ENCODE measurements at places on chromosomes 16 and 17.

DNA sequence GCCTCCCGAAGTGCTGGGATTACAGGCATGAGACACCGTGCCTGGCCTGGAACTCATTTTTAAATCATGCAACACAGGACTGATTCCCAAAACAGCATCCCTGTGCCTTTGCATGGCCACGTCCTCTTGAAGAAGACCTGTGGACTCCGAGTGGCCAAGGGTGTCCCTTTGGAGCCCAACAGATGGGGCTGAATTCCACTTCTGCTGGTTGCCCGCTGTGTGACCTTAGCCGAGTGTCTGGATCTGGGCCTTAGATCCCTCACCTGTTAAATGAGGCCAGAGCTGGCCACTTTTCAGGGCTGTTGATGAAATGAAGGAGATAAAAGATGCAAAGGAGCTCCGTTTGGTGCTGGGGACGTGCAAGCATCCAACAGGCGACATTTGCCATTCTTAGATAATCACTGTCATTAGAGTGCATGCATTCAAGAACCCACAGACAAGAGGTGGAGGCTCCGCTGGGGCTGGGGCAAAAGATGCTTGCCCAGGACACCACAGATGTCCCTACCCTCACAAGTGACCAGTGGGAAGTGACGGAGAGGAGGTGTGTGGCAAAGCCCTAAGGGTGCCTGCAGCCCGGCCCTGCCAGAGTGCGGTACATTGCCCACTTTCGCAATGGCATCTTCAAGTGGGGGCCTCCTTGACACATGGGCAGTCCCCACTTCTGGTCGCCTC lies 354.1 kb upstream of the TNRC6C start:
- no peak for DNase-seq

GRCh38 chr17:60077226-60077625 lies 1.5 kb downstream of the HEATR6 start:
- DNase-seq: no peak

DNA sequence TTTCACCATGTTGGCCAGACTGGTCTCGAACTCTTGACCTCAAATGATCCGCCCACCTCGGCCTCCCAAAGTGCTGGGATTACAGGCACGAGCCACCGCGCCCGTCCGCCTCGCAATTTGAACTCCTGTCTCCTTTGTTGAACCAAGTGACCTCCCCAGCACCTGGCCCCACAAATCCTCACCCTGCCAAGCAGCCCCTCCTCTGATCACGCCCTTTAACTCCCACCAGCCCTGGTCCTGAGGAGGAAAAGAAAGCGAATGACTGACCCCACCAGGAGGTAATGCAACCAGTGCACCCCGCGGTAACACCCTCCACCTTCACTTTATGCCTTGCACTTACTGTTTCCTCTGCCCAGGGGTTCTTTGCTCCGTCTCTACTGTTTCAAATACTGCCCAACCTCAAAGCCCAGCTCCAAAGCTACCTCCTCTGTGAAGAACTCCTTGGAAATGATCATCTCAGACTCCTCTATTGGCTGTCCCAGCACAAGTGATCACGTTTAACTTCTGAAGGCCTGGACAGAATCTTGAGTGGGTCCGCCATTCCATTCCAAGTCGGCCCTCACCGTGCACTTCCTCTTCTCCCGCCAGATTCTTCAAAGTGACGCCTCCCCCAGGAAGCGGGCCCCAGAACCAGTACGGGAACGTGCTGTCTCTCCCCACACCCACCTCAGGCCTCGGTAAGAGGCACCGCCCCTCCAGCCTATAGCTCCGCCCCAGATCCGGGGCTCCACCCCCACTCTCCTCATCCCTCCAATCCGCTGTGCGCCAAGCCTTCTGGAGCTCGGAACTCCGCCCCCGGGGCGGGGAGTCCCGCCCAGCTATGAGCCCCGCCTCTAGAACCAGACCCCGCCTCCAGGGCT lies 4.4 kb downstream of the CD19 start:
- no peak for DNase-seq

GRCh38 chr16:51442141-51442870 lies 291.2 kb upstream of the SALL1 start:
- DNase-seq: no peak

DNA sequence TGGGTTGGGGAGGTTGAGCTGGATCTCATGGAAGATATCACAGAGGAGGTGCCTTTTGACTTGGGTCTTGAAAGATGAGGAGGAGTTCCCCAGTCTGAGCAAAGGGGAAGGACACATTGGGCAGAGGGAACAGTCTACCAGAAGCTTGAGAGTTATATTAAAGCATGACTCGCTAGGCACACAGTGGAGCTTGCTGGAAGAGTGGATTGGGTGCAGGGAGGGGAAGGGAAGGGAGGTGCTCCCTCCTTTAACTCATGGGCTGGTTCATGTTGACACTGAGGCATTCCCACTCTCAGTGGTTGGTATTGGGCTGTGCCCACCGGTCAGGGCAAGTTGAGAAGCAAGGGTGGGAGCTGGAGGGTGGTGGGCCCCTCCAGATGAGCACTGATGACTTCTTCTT lies 5.9 kb downstream of the TMEM98 start:
- no peak for DNase-seq

DNA sequence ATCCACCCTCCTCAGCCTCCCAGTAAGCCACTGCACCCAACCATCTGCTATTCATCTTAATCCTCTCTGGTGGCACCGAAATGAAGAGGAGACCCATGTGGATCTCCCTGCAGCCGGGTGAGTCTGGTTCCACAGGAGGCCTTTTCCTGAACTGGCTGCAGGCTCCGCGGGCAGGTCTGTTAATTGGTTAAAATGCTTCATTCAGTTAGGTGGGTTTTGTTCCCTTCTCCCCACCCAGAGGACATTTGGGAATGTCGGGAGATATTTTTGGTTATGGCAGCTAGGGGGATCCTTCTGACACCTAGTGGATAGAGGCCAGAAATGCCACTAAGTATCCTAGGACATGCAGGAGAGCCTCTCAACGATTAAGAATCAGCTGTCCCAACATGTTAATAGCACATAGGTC lies 16.7 kb downstream of the C16orf54 start:
- peak; percentile 59 for DNase-seq

GRCh38 chr16:2086812-2087747 lies 39.3 kb downstream of the TSC2 start:
- DNase-seq: no peak

DNA sequence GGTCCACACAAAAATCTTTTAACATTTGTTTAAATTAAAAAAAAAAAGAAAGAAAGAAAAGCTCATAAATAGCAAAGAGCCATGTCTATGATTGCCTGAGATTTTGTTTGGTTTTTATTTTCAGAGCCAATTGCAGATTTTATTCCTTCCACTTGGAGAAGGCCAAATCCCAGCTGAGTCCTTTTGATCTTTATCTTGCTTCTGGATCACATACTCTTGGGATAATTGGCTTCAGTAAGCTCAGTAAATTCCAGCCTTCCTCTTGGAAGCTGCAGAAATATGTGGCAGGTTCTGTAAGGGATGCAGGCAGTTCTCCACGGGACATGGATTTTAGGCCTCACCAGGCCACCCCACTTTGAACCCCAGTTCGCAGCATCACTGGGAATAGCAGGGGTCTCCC lies 63.3 kb upstream of the TMC5 start:
- DNase-seq: no peak

DNA sequence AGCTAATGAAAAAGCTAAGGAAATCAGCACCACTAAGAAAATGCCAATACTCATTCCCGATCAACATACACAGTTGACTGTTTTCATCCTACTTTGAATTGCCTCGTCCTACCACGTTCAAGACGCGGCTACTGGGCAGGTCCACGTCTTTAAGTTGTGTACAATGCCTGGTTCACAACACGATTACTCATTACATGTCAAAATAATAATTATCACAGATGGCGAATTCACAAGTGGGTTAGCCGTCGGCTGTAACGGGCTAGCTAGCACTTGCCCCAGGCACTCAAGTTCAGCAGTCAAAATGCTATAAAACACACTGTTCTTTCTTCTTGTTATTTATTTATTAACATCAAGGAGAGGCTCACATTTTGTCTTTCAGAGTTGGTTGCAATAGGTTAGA lies 124.2 kb downstream of the ZFHX3 start:
- DNase-seq: no peak

DNA sequence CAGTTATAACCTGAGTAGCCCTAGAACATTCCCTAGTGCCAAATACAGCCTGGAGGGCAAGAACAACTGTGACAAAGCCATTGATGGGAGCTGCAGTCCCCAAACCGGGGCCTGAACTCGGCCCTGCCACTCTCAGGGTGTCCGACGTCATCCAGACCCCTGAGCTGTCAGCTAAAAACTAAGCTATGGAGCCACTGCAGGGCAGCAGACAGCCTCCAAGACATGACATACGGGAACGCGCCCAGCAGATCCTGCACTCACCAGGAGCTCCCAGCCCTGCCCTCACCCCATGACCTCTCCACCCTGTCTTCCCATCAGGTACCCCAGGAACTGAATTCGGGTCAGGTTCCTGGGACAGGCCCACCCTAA lies 28.4 kb downstream of the KDM8 start:
- no peak for DNase-seq

GRCh38 chr16:75231570-75231969 lies 12.8 kb downstream of the CTRB1 start:
- DNase-seq: no peak

- no peak for DNase-seq
Measured at GRCh38 chr17:30376621-30377452, 1.9 kb upstream of the CPD start.

GRCh38 chr17:49440581-49440980 lies 25.9 kb upstream of the PHB1 start:
- DNase-seq: no peak

DNA sequence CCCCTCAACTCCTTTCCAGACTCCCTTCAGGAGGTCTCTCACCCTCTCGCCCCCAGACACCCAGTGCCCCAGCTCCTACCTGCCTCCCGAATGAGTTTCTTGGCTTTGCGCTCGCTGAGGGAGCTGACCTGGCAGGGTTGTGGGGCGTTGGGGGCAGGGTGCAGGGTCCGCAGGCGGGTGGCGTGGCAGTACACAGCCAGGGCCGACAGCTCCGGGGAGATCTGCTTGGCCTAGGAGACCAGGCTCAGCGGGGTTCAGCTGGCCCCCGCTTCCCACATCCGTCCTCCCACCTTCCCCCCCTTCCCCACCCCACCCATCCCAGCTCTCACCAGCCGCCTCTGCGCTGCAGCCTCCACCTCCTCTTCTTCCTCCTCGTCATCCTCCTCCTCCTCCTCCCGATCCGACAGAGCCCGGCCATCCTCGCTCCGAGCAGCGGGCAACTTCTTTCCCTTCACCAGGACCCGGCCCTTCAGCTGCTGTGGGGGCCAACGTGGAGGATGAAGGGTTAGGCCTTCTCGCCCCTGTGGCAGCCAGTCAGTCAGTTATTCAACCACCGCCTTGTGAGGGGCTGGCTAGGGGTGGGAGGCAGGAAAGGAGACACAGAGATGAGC lies 17.2 kb downstream of the PLCD3 start:
- no peak for DNase-seq

DNA sequence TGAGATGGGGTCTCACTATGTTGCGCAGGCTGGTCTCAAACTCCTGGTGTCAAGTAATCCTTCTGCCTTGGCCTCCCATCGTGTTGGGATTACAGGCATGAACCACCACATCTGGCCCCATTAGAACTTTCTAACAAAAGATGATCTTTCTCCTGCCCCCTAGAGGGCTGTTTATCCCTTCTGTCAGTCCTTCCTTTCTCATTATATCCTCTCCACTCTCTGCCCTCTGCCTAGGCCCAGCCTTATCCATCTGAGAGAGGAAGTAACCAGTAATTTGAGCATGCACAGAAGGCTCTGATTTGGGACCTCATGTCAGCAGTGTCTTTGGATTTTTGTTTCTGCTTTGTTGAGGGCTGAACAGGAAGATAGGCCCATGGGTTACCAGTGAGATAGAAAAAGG lies 4.4 kb upstream of the DHX40 start:
- DNase-seq: peak; percentile 91

DNA sequence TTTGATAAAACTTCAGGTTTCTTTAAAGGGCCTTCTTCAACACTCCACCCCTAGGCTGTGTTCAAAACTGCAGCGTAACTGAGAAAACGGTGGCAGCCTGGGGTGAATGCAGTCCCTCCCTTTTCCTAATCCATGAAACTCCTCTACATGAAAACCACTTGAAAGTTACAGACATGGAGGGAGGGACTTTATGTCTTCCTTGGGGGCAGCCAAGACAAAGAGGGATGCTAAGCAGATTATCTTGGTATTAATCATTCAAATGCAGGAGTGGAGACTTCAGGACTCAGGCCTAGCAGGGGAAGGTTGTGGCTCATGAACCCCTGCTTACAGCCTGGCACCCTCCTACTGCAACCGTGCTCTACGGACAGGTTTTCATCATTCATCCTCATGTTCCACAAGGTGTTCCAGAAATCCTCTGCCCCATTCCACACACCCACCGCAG lies 46.8 kb downstream of the RNF112 start:
- DNase-seq: no peak

GRCh38 chr17:3993493-3994220 lies 29.4 kb upstream of the ATP2A3 start:
- no peak for DNase-seq

DNA sequence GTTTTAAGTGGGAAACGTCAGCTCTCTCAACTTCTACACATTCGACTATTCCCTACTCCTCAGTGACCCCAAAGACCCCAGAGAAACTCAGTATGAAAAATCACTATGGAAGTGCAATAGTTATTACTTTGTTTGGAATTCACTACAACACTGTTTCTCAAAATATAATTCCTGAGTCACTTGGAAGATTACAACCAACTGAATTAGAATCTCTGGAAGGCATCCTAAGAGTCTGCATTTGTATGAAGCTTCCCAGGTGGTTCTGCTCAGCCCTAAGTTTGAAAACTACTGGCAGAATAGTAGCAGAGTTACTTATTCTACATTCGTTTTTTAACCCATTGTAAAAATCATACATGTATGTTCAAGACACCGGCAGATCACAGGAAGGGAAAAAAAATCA lies 525.6 kb downstream of the MAF start:
- DNase-seq: no peak

DNA sequence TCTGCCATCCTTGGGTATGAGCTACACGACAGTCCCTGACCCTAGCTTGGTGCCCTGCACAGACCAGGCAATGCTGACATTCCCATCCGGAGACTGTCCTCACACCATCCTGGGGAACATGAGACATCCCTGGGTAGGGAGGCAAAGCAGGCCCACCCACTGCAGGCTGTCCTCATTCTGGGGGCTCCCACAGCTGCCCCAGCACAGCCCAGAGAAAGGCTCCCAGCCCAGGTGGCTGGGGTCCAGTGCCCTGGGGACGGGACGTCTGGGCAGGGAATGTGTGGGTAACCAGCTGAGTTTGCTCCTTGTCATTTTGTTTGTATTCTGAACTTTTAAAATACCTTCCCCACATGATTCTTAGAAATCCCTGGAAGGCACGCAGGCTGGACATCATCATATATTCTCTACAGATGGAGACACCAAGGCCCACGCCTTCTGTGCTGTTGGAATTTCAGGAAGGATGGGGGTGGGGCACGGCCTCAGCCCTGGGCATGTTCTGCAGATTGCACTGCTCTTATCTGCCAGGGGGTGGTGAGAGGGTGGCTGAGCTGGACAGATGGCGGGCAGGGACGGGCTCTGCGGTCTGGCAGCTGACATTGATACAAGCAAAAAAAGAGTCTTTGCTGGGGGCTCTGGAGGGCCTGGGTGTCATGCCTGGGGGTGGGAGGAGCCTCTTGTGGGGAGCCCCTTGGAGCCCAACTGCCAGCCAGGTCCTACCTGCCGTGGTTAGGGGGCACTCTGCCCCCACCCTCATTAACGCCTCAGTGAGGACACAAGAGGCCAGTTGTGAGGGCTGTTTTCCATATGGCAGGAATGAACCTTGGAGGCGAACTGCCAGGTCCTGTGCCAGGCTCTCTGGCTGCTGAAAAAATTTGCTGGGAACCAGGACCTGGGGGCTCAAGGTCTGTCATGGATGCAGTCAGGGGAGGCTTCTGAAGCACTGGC lies 28.4 kb downstream of the LRRC75A start:
- DNase-seq: no peak
